ENCODE measurements at places on chromosomes 5 and 9. TPM values are rescaled to one million over a fixed set of nuclear protein-coding genes. Genes with fewer than 3 reads are reported as not detected.

DNA sequence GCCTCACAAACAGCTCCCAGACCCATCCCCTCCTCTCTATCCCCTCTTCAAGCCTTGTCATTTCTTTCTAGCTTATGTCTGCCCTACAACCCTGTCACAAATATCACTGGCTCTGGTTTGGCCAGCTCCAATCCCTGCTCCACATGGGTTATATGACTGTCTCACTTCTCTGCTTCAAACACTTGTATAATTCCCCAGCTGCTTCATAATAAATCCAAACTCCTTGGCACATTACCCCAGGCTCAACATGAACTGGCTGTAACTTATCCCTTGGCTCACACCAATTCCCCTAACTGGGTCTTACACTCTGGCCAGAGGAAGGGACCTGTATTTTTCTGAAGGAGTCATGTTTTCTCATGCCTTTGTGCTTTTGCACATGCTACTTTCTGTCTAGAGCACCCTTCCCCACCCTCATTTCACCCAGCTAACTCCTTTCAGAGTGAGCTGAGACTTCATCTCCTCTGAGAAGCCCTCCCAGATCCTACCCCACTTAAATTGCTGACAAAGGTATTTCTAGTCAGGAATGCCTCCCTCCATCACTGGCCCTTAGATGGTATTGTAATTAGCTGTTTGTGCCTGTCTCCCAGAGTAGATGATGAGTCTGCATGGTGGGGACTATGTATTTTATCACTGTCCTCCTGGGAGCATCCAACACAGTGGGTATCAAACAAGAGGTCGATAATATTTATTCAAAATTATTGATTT, 5.3 kb downstream of the PRXL2C start:
- DNase-seq: peak; percentile 50
- H3K36me3 ChIP-seq: peaks cover 12% of the 10 kb centered on the region
- H3K27ac ChIP-seq: peak overlapping the region; percentile 91
- H3K27me3 ChIP-seq: no peaks in the 10 kb centered on the region

The MYORG gene
- 8.6 TPM for total RNA-seq

DNA sequence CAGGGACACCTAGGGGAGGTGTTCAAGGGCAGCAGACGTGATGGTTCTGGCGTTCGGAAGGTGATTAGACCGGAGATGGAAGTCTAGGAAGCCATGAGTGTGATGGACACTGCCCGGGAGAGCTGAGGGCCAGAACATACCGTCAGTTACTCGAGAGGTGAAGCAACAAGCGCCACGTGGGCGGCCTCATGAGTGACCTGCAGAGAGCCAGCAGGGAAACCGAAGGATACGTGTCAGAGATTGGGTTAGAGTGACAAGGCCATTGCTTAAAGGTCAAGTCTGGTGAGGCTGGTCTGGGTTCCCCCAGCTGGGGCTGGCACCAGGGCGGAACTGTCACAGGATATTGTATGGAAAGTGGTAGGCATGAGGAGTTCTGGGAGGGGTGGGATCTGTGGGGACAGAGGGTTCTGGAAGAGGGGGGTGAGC, 60.0 kb downstream of the C9orf50 start:
- no peaks in the 10 kb centered on the region for H3K27me3 ChIP-seq
- no peak overlapping the region for H3K27ac ChIP-seq
- no peak overlapping the region for H3K4me3 ChIP-seq
- no peaks in the 10 kb centered on the region for H3K4me1 ChIP-seq
- no peak for DNase-seq

- H3K27ac ChIP-seq: no peak overlapping the region
- no peak for DNase-seq
- H3K4me1 ChIP-seq: no peaks in the 10 kb centered on the region
- no peaks in the 10 kb centered on the region for H3K36me3 ChIP-seq
- no peak overlapping the region for H3K4me3 ChIP-seq
Measured at GRCh38 chr5:163360656-163361055, 76.7 kb upstream of the CCNG1 start.

GRCh38 chr9:116704470-116704869, 17.4 kb downstream of the TRIM32 start:
- H3K4me3 ChIP-seq: no peak overlapping the region
- no peak overlapping the region for H3K27ac ChIP-seq
- H3K4me1 ChIP-seq: peaks cover 33% of the 10 kb centered on the region
- no peak for DNase-seq
- H3K36me3 ChIP-seq: no peaks in the 10 kb centered on the region
- H3K27me3 ChIP-seq: no peaks in the 10 kb centered on the region

DNA sequence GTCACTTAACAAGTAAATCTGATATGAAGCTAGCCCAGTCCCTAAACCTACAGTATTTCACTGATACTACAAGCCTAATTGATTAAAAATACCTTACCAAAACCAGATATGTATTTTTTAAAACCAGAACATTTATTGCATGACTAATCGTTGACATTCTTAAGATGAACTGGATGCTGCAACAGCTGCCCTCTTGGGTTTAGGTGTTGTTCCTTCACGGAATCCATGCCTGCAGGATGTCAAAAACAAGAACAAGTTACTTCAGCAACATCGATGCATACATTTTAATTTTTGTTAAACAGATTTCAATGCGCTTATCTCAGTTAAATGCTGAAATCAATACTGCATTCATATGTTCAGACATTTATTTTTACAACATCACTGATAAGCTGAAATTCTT, 2.7 kb downstream of the RPL37 start:
- peaks cover 12% of the 10 kb centered on the region for H3K36me3 ChIP-seq
- H3K4me1 ChIP-seq: peaks cover 27% of the 10 kb centered on the region
- no peak overlapping the region for H3K27ac ChIP-seq
- DNase-seq: no peak
- H3K4me3 ChIP-seq: no peak overlapping the region

DNA sequence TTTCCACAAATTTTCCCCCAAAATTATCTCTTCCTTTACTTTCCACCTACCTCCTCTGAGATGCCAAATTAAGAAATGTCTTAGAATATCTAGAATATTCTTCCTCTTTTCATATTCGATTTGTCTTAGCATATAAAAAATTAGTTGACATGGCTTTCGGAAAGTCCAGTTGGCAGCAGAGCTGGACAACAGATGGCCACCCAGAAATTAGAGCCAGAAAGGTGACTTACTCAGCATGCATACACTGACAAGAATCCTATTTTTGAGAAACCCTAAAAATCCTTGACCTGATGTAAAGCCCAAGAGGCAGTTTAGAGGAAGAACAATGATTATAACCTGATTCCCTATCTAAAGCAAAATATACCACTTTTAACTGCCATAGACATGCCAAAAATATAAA, 22.0 kb downstream of the TMEM167A start:
- DNase-seq: no peak
- H3K27ac ChIP-seq: no peak overlapping the region
- H3K27me3 ChIP-seq: no peaks in the 10 kb centered on the region
- no peaks in the 10 kb centered on the region for H3K36me3 ChIP-seq
- H3K4me3 ChIP-seq: no peak overlapping the region
- no peaks in the 10 kb centered on the region for H3K4me1 ChIP-seq

DNA sequence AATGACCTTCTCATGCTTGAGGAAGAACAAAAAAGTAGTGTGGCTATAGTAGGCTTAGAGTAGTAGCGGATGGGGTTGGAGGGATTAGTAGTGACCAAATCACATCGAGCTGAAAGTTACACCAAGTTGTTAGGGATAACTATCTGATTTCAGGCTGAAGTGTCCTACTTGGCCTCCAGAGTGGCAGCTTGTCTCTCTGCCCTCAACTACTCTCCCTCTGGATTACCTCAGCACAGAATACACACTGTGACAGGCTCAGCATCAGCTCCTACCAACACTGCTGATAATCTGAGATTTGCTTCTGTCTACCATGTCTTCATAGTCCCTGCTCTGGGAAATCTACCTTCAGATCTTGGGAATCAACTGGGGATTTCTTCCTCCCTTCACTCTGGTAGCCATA, 714.6 kb upstream of the GRAMD2B start:
- no peak for DNase-seq
- H3K36me3 ChIP-seq: no peaks in the 10 kb centered on the region
- H3K4me3 ChIP-seq: no peak overlapping the region
- H3K4me1 ChIP-seq: no peaks in the 10 kb centered on the region

The ORM2 gene
- 15.6 TPM for total RNA-seq

The SEMA4D gene
- 23.6 TPM for total RNA-seq

The PCDHGA9 gene
- 1.1 TPM for total RNA-seq

DNA sequence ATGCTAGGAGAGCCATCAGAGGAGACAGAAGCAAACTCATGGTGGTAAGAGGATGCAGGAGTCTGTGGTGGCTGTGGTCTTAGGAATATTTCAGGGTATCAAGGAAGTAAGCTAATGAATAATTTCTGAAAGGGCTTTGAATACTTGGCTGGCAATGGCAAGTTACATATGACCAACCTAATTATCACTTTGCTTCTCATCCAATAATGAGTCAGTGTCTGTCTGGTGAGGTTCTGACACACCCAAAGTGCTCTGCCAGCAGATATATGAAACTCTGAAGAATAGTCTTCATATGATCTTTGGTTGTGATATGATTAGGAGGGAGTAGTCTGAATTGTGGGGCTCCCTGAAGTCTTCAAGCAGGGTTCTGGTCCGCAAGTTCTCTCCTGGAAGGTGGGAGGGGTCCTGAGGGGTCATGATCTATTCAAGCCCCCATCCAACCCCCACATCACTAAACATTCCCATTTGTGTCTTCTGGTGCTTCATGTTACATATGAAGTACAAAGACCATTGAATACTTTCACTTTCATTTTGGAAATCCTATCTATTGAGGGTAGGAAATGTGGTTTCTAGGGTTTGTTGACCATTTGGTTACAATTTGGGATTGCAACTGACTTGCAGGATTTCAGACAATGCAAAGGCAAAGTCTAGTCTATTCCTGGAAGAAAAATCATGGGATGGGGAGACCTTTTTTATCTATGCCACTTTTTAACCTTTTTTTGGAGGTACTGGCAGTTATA, 199.9 kb upstream of the CDKN2B start:
- no peak for DNase-seq

The PRR16 gene
- total RNA-seq: 2.7 TPM

DNA sequence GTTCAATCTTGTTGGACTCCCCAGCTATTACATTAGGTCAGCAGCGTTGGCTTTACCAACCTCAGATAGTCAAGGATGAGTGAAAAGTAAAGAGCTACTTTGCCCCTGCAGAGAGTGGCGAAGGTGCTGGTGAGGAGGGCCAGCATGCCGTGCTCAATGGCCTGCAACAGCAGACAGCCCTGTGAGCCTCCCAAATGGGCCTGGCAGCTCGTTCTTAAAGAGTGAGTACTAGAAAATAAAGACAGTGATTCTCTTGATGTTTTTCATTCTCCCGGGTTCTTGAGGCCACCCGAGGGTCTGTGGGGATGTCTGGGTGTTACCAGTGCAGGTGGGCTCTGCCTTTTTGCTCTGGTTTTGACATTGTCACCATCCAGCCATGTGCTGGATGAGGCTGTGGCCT, 16.2 kb downstream of the GADD45G start:
- DNase-seq: no peak
- no peaks in the 10 kb centered on the region for H3K36me3 ChIP-seq
- peaks cover 56% of the 10 kb centered on the region for H3K4me1 ChIP-seq
- H3K27me3 ChIP-seq: no peaks in the 10 kb centered on the region
- peak overlapping the region; percentile 88 for H3K27ac ChIP-seq

DNA sequence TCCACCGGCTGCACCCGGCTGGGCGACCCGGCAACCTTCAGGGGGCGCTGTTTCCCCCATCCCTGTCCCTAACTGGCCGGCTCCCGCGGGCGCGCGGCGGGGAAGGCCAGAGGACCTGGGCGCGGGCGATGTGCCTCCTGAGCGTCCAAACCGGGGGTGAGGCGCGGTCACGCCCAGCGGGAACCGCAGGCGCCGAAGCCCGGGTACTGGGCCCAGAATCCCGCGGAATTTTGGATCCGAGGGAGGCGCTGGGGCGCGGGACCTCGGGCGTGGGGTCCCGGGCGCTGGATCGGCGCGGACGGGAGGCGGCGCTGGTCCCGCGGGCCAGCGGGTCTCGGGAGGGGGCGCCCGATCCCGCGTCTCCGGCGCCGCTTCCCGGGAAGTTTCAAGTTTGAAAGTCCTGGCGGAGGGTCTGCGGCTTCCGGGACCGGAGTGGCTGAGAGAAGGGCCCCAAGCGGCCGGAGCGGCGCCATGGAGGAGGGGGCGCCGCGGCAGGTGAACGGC, at the start of gene PKN3:
PKN3 (plus strand) TSS at position 59 of the 504 bp plus-strand sequence; CDS start at position 472, 413 bp downstream.
- H3K36me3 ChIP-seq: no peaks in the 10 kb centered on the region
- peak within 1 kb of the TSS; percentile 69 for H3K27ac ChIP-seq
- DNase-seq: peak; percentile 57
- H3K27me3 ChIP-seq: no peaks in the 10 kb centered on the region

The SPATA31A3 gene
- not detected for total RNA-seq

DNA sequence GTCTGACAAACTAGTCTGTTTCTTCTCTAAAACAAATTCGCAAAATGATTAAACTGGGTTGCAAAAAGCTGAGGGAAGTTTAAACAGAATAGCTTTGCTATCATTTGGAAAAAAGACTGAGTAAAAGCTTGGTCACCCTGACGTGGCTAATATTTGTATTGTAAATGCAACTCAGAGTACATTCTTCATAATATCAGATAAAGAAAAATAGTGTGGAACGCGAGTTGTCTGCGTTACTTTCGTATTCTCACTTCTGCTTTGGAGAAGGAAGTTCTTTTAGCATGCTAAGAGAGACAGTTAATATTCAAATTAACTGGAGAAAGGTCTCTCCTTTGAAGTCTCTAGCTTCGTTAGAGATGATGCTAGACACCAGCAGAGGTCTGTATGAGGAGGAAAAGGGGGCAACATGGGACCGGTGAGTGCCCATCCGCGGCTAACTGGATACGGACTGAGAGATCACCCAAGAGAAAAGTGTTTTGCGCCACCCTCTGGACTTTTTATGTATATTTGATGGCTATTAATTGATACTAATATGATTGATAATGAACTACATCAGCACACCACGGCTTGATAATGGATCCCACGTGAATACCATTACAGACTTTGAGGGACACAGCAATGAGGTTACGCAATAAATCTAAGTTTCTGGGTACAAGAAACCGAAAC, 2.9 kb upstream of the CNTRL start:
- DNase-seq: no peak
- peak overlapping the region; percentile 46 for H3K4me3 ChIP-seq
- peaks cover 20% of the 10 kb centered on the region for H3K27me3 ChIP-seq
- peaks cover 10% of the 10 kb centered on the region for H3K4me1 ChIP-seq
- no peaks in the 10 kb centered on the region for H3K36me3 ChIP-seq

Measured in gastrocnemius medialis (tissue), 4 donors.